ENCODE measurements at places on chromosomes 16 and 17.
A peak's percentile ranks its signal among the peaks of the same experiment; 100 is the strongest.

DNA sequence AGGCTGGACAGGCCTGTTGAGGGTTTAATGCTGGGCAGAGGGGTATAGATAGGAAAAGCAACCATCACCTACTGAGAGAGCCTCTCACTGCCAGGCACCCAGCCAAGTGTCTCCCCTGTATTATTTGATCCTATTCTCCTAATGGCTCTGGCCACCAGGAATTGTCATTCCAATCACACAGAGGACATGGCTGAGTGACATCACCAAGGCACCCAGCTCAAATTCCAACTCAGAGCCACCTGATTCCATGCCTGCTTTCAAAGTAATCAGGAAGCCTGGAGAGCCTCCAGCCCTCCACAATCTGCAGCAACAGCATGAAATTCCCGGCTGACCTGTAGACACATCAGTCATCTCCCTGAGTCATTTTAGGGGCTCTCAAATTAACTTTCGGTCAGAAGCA lies 368.9 kb upstream of the C16orf82 start:
- DNase-seq: no peak

DNA sequence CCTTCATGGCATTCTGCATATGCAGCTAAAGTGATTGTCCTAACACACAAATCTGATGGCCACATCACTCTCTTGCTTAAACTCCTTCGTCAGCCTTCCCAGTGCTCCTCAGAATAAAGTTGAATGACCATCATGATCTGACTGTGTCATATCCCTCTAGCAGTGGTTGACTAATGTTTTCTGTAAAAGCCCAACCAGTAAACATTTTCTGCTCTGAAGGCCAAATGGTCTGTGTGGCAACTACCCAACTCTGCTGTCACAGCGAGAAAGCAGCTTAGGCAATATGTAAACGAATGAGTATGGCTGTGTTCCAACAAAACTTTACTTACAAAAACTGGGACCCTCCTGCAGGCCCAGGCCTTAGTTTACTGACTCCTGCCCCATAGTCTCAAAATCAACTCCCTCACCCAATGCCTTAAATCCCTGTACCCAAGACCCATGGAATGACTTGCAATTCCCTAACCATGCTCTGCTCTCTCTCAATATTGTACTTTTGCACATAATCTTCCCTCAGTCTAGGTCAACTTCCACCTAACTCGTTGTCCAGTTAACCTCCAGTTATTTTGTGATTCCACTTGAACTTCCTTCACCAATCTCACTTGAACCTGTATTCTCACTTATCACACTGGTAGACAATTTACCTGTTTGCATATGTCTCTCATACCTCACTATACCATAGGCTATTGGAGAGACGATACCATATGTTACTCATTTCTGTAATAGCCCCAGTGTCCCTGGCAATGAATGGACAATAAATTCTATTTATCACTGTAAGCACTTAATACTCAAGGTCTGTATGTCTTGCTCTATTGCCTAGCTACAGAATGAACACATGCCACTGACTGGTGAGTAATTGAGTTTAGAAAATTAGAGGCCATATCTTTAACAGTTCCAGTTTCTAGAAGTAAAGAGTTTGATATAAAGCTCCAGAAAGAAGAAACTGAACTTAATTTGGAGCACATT lies 29.1 kb downstream of the TMEM100 start:
- no peak for DNase-seq

- DNase-seq: peak; percentile 62
Measured at GRCh38 chr17:55437159-55437605, 15.5 kb upstream of the MMD start.

DNA sequence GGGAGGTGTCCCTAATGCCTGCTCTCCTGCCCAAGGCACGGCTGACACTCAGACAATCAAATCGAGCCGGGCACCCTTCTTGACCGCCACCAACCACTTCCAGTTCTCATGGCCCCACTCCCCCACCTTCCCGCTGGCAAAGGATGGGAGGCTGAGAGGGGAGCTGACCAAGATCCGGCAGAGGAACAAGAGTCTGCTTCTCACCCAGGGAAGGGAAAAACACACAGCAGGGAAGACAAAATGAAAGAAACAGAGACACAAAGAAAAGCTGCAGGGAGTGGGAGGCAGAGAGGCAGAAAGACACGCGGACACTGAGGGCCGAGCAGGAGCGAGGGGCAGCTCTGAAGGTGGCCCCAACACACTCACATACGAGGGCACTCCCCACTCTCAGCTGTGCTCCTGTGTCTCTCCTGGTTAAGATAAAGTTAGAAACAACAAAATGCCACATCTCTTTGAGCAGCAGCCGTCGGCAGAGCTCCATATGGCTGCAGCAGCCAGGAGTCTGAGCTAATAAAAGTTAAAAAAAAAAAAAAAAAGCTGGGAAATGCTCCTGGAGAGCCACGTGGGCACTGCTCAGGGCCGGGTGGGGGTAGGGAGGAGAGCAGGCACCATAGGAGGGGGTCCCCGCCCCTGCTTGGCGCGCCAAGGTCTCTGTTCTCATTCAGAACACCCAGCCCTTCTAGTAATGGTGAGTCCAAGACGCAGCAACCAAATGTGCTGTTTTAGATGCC lies 7.4 kb downstream of the LRRC75A start:
- no peak for DNase-seq
